Stimulated activated CD8-positive, alpha-beta memory T cell treated with anti-CD3 and anti-CD28 coated beads, Interleukin-4, amount 100 ng/mL, for 4 hours (primary cell): ENCODE measurements at places on chromosomes 7 and 10.

DNA sequence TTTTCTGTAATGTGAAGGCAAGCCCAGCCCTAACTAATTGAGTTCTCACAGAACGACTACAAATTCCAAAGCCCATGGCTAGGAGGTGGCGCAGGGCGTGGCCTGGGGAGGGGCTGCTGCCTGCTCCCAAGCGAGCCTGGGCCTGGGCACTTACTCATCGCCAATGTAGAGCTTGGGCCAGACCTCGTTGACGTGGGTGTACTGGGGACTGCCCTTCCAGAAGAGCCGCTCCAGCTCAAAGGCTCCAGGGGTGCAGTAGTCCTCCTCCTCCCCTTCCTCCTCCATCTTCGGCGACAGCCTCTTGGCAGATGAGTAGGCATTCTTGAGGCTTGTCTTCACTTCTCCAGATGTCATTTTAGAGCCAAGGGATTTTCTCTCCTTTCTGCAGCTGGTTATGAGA lies 53.3 kb upstream of the SAMD8 start:
- DNase-seq: no peak

GRCh38 chr10:48611133-48611532 lies 6.3 kb upstream of the ARHGAP22 start:
- DNase-seq: no peak

GRCh38 chr7:29988424-29989256 lies 961 bp downstream of the SCRN1 start:
- no peak for DNase-seq

DNA sequence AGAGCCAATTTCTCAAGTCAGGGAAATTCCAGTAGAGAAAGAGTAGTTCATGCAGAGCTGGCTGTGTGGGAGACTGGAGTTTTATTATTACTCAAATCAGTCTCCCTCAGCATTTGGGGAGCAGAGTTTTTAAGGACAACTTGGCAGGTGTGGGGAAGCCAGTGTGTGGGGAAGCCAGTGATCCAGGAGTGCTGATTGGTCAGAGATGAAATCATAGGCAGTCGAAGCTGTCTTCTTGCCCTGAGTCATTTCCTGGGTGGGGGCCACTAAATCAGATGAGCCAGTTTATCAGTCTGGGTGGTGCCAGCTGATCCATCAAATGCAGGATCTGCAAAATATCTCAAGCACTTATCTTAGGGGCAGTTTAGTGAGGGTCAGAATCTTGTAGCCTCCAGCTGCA lies 194.6 kb upstream of the NRG3 start:
- no peak for DNase-seq

GRCh38 chr10:112917681-112918080 lies 32.4 kb upstream of the TCF7L2 start:
- DNase-seq: no peak

GRCh38 chr10:43782814-43783213 lies 134.1 kb upstream of the ZNF32 start:
- DNase-seq: no peak
